ENCODE measurements at places on chromosomes 4 and X.

DNA sequence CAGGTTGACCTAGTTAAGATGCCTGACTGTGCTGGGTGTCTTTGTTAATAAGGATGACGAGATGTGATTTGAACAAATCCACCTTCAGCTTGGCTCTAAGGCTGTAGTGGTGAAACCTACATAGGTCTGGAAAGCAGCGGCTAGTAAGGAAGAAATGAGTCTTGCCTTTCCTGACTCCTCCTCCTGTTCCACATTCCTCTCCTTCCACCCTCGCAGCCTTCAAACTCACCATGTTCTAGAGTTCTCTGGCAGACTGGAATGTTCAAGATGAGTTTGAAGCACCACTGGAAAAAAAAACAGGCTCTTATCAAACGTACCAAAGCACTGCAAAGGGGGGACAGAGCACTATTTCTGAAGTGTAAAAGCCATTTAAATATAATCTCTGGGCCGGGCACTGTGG is 395.4 kb downstream of the BMPR1B start:
- DNase-seq = no peak

- no peak for DNase-seq
Measured at GRCh38 chr4:78291277-78291676, 234.2 kb downstream of the FRAS1 start.

GRCh38 chr4:146510942-146511341 is 10.8 kb downstream of the SLC10A7 start:
- no peak for DNase-seq

- no peak for DNase-seq
Measured at GRCh38 chr4:1381181-1381621, 25.0 kb downstream of the NKX1-1 start.
